ENCODE measurements at places on chromosomes 2 and 18.

GRCh38 chr18:9120796-9121195 is 15.8 kb upstream of the ANKRD12 start:
- DNase-seq = peak; percentile 34

DNA sequence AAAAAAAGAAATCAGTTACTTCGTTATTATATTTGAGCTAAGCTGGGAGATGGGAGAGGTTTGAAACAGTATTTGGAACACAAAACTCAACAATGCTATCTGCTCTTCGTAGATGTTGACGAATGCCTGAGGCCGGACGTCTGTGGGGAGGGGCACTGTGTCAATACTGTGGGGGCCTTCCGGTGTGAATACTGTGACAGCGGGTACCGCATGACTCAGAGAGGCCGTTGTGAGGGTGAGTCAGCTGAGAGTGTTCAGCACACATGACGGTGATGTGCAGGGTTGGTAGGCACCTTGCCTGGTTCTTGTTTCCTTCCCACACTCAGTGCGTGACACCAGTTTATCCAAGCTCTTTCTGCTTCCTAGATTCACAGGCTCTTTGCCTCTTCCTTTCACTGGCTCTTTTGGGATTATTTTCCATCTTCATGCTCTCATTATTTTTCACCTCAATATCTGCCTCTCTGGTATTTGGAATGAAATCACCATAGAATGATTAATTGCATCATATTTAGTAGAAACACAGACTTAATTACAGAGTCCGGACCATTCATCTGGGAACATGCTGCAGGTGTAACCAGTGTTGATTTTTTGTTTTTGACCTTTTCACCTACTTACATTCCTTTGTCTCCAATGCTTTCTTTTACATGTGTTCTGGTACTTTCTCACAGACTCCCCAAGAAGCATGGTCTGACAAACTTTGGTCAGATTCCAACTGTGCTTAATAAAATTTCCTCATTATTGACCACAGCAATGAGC is 200.6 kb upstream of the RASGRP3 start:
- no peak for DNase-seq

DNA sequence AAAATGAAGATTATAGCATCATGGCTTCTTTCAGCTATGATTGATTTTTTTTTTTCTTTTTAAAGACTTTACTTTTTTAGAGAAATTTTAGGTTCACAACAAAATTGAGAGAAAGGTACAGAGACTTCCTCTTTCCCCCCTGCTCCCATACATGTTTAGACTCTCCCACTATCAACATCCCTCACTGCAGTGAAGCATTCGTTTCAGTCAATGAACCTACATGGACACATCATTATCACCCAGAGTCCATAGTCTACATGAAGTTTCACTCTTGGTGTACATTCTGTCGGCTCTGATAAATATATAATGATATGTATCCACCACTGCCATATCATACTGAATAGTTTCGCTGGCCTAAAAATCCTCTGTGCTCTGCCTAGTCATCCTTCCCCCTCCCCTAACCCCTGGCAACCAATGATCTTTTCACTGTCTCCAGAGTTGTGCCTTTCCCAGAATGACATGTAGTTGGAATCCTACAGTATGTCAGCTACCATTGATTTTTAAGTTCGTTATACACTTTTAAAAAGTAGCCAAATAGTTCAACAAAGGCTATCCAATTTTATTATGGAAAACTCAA is 86.8 kb downstream of the GPD2 start:
- DNase-seq = peak; percentile 85

GRCh38 chr18:58714259-58714658 is 43.0 kb downstream of the MALT1 start:
- DNase-seq = no peak

GRCh38 chr2:168825126-168825525 is 22.7 kb downstream of the NOSTRIN start:
- peak; percentile 30 for DNase-seq

- DNase-seq = peak; percentile 78
Observed at GRCh38 chr2:117785740-117786139, 28.8 kb upstream of the DDX18 start.

- no peak for DNase-seq
Observed at GRCh38 chr2:236642584-236643291, 73.1 kb downstream of the ACKR3 start.

GRCh38 chr2:73337828-73338227 is 44.5 kb upstream of the EGR4 start:
- DNase-seq = peak; percentile 8

GRCh38 chr2:172350839-172351479 is 76.4 kb upstream of the ITGA6 start:
- no peak for DNase-seq

DNA sequence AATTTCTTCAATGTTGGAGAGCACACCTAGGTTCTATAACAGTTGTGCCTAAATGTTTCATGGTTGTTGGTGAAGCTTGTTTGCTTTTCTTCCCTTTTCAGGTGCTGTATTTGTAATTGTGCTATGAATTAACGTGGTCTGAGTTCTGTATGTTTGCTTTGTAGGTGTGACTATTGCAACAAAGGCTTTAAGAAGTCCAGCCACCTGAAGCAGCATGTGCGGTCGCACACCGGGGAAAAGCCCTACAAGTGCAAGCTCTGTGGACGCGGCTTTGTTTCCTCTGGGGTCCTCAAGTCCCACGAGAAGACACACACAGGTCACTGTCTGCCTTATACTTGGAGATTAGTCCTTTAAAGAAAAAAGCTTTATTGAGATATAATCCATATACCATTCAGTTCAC is 91.2 kb downstream of the ZNF236 start:
- no peak for DNase-seq

- no peak for DNase-seq
Observed at GRCh38 chr2:160144280-160144990, 55.6 kb downstream of the ITGB6 start.

- DNase-seq = peak; percentile 89
Observed at GRCh38 chr2:174603280-174603679, 5.7 kb upstream of the WIPF1 start.

DNA sequence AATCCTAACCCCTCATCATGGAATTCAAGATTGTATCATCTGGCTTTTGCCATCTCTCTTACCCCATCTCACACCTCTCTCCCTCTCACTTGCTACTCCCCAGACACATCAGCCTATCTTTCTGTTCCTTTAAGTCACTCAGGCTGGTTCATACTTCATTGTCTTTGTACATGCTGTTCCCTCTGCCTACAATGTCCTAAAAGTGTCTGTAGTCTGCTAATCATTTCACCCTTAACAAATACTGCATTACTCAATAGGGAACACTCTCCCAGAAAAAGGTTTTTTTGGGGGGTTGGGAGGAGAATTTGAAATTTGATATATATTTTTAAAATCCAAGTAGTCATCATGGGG is 146.2 kb upstream of the KLF7 start:
- DNase-seq = no peak

GRCh38 chr2:1613731-1614354 is 130.5 kb downstream of the PXDN start:
- DNase-seq = no peak

- peak; percentile 22 for DNase-seq
Observed at GRCh38 chr2:28395334-28396061, 2.8 kb downstream of the FOSL2 start.

GRCh38 chr2:100976645-100977391 is 25.3 kb upstream of the RPL31 start:
- DNase-seq = no peak

DNA sequence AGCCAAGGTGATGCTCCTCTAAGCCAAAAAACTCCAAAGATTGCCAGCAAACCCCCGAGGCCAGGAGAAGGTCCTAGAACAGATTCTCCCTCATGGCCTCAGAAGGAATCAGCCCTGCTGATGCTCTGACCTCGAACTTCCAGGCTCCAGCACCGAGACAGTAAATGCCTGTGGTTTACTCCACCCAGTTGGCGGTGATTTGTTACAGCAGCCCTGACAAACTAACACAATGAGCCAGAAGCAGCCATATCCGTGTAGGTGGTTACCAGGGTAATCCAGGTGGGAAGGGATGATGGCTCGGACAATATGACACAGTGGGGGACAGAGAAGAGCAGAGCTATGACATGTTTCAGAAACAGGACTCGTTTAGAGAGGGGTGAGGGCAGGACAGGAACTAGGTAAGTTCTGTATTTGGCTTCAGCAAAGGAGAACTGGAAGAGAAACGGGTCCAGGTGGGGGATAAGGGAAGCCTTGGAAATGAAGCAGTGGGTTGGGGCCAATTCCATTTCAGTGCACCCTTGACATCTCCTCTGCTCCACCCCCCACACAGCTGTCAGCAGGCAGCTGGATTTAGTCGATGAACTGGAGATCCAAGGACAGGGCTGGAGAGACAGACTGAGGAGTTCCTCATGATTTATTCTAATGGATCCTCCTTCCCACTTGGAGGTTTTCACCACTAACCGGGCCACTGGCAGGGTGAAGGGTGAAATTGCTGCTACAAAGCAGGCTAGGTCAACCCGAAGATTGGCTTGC is 179.7 kb upstream of the SH3BP4 start:
- no peak for DNase-seq

DNA sequence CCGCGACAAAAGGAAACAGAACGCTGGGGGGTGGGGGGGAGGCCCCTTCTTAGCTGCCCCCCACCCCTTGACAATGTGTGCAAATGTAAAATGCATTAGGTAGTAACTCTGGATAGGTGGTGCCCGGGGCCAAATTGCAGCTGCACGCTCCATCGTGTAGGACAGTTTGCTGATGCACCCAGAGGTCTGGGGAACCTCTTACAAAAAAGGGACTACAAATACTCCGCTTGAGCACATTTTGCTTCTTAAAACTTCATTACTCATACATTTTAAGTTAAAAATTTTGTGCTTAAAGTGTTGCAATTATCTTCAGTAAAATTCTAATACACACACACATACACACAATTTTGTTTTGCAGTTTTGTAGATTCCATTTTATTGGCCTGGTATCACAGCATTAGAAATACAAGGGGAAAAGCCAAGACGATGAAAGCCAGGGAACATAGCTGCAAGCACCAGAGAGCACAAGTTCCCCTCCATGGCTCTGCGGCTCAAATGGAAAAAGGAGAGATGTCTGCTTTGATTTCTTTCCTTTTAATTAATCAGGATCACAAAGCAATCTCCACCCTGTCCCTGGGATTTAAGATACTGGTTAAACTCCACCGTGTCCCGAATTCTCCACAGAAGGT is 582.1 kb downstream of the ZEB2 start:
- DNase-seq = peak; percentile 51

- no peak for DNase-seq
Observed at GRCh38 chr2:72744049-72744448, 81.8 kb downstream of the EXOC6B start.

DNA sequence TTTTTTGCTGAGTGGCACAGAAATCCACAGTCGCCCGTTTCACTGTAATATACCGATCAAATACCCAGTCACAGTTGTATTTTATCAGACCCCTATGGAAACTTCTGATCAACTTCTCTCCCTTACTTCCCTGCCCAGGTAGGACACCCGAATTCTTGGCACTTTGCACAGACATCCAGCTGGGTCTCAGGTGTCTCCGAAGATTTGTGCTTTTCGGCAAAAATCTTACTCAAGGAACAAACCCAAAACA is 596 bp downstream of the MREG start:
- no peak for DNase-seq

- no peak for DNase-seq
Observed at GRCh38 chr2:106366204-106366885, 101.9 kb downstream of the RGPD3 start.

GRCh38 chr2:73981081-73982001 is 3.4 kb upstream of the TET3 start:
- DNase-seq = peak; percentile 77

GRCh38 chr2:71512386-71512785 is 59.0 kb downstream of the DYSF start:
- DNase-seq = no peak

- DNase-seq = no peak
Observed at GRCh38 chr18:12318334-12318697, 10.3 kb downstream of the TUBB6 start.

DNA sequence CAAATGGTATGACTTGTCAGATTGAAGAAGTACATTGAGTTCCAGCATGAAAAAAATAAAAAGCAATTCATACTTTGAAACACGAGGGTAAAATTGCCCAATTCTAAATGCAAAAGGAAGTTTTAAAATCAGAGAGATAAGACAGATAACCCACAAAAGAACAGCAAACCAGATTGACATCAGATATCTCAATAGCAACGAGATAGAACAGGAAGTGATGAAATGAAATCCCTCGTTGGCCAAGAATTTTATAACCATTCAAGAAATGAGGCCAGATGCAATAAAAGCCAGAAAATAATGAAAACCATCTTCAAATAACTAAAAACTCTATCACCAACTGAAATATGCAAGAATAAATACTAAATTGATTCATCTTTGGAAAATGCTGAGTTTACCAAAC is 172.8 kb downstream of the CD226 start:
- DNase-seq = peak; percentile 27

- peak; percentile 66 for DNase-seq
Observed at GRCh38 chr2:144521686-144522085, 1.8 kb upstream of the ZEB2 start.

DNA sequence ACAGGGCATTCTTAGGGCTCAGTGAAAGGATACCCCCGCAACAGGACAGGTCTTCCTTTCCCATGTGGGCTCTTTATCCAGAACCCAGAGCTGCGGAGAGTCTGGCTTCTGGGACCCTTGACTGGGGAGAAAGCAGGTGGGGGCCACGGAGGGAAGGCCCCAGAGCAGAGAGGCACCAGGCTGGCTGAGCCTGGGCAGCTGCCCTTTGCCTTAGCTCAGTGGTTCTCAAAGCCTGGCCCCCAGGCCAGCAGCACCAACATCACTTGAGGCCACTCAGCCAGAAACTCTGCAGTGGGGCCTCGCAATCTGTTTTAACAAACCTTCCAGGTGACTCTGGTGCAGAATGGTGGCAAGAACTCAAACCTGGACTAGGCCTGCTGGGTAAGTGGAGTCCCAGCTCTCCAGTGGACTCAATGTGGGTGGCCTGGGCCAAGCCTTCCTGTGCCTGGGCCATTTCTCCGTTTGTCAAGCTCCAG is 1.6 kb upstream of the TMEM37 start:
- DNase-seq = no peak

- no peak for DNase-seq
Observed at GRCh38 chr2:218895326-218895725, 14.7 kb downstream of the WNT10A start.

DNA sequence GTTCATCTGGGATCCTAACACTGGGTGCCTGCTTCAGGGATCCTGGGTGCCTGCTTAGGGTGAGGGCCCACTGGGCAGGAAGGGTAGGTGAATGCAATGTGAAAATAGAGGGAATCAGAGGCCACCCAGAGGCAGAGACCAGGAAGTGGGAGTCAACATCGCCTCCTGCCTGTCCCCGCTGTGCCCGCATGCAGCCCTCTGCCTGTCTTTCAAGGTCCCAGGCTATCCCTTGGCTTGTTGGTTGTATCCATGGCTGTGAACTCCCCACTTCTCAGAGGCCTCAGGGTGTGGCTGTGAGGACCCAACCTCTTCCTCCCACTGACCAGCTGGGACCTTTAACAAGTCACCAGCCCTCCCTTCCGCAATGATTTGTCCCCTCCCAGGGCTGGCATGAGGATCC is 26.5 kb downstream of the PSD4 start:
- DNase-seq = no peak

DNA sequence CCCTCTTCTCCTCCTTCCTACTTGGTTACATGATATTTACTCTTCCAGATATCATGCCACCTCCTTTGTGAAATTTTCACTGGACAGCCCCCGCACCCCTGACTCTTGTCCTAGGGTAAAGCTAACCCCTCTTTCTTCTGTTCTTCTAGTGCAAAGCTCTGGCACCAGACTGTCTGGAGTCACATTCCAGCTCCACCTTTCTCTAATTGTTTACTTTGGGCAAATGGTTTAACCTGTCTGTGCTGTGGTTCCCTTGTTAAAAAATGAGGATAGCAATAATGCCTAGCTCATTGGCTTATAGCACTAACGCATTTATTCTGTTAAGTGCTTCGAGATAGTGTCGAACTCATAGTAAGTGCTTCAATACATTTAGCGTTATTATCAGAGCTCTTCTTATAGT is 306.2 kb downstream of the ALK start:
- DNase-seq = no peak

Data from OCI-M1 (cell line).